ENCODE measurements at places on chromosomes 13 and 19.
A peak's percentile ranks its signal among the peaks of the same experiment; 100 is the strongest.

- DNase-seq: no peak
These were observed 117.2 kb downstream of the MIPEP start for GRCh38 chr13:23771956-23772355.

GRCh38 chr19:44587963-44588770 lies 25.2 kb upstream of the IGSF23 start:
- DNase-seq: peak; percentile 88

DNA sequence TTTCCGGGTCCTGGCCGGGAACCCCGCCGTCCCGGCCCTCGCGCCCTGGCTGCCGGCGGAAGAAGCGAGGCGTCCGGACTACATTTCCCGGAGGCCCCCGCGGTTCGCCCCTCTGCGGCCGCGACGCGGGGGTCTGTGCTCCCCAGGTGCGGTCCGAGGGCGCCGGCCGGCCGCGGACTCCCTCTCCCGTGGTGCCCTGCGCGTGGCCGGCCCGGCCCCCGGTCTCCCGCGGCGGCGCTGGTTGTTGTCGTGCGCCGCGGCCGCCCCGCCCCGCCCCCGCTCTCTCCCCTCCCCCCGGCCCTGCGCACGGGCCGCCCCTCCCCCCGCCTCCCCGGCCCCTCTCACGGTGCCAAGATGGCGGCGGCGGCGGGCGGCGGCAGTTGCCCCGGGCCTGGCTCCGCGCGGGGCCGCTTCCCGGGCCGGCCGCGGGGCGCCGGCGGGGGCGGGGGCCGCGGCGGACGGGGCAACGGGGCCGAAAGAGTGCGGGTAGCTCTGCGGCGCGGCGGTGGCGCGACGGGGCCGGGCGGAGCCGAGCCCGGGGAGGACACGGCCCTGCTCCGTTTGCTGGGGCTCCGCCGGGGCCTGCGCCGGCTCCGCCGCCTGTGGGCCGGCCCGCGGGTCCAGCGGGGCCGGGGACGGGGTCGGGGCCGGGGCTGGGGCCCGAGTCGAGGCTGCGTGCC lies at the start of gene KMT2B:
TSS of gene KMT2B (plus strand) at position 339 of the 680 bp plus-strand sequence. CDS start at position 355, 16 bp downstream.
- DNase-seq: no peak

- DNase-seq: no peak
These were observed 26.3 kb downstream of the IZUMO4 start for GRCh38 chr19:2122982-2123381.

- no peak for DNase-seq
These were observed 42.7 kb upstream of the GAS6 start for GRCh38 chr13:113906571-113906970.

- no peak for DNase-seq
These were observed 1.6 kb downstream of the CCDC97 start for GRCh38 chr19:41311613-41312012.

GRCh38 chr13:114110091-114110829 lies 22.2 kb downstream of the RASA3 start:
- peak; percentile 95 for DNase-seq

Data from GF-D8 (cell line).